ENCODE measurements at places on chromosomes 16 and 17.

GRCh38 chr16:85168732-85169256 lies 56.5 kb upstream of the CIBAR2 start:
- no peak for DNase-seq

DNA sequence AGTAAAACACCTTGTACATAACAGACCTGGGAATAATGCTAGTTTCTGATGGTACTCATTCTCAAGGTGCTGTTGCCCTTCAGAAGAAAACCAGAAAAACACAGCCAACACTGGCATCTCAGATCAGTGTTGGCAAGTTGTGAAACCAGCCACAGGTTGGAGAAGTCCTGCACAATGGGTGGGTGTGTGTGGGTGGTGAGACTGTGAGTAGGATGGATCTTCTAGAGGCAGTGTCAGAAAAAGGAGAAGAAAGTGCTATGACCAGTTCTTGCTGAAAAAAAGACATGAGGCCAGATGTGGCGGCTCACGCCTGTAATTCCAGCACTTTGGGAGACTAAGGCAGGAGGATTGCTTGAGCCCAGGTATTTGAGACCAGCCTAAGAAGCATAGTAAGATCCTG lies 35.2 kb upstream of the SMIM36 start:
- no peak for DNase-seq

GRCh38 chr17:70317421-70317820 lies 148.1 kb downstream of the KCNJ2 start:
- no peak for DNase-seq

GRCh38 chr17:43658900-43659299 lies 2.8 kb downstream of the MEOX1 start:
- no peak for DNase-seq

DNA sequence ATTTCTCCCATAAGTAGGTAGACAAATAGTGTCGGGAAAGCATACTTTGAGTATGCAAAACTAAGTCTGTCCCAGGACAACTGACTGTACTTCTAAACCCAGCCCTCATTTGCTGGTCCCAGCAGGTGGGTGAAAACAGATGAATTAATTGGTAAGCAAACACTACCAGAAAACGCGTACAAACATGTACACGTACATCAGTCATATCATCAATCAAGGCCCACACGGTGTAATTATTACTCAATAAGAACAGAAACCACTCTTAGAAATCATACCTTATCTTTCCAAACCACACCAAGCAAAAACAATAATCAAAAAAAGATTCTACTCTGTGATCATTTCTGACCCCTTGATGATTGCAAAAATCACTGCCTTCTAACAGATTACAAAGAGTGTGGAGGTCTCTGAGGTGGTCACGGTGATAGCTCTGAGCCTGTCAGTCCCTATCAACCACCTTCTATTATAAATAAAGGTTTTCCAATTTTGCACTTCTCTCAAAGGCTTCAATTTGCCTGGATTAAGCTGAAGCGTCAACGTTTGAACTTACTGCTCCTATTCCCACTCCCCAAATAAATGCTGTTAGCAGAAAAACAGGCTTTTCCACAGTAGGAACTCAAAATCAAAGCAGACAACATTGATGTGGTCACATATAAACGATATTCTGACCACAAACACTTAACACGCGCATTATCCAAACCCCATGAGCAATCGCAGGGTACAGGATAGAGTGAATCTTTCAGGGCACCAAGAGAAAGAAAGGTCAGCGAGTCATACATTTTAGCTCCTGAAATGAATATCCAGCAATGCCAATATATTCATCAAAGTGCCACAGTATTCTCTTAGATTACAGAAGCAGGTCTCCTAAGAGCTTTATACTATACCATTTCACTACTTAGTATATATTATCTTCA lies 211.9 kb downstream of the STX8 start:
- DNase-seq: no peak

DNA sequence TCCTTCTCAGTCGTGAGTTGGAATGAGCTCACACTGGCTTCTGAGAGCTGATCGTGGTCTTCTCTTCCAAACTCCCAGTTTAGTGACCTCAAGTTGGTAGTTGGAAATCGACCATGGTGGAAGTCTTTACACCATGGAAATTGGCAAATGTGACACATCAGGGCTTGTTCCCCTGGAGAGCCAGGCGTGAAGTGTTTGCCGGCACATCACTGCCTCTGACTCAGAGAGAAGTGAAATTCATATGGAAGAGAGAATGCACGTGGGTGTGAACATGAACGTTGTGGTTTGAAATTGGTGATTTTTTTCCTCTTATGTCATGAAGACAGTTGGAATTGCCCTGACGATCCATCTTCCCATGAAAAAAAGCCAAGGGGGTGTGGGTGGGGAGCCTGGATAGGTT lies 47.4 kb downstream of the AXIN2 start:
- no peak for DNase-seq

GRCh38 chr16:64196444-64196843 lies 925.4 kb downstream of the CDH11 start:
- no peak for DNase-seq

GRCh38 chr16:4801962-4802658 lies at the start of gene ROGDI:
ROGDI (minus strand) TSS chr16:4802633; CDS start chr16:4802571, 62 bp downstream.
- DNase-seq: peak; percentile 92

GRCh38 chr17:7782240-7782639 lies 51.8 kb upstream of the KDM6B start:
- no peak for DNase-seq

- DNase-seq: peak; percentile 73
Observed at GRCh38 chr17:81481073-81481799, 31.4 kb downstream of the ACTG1 start.

DNA sequence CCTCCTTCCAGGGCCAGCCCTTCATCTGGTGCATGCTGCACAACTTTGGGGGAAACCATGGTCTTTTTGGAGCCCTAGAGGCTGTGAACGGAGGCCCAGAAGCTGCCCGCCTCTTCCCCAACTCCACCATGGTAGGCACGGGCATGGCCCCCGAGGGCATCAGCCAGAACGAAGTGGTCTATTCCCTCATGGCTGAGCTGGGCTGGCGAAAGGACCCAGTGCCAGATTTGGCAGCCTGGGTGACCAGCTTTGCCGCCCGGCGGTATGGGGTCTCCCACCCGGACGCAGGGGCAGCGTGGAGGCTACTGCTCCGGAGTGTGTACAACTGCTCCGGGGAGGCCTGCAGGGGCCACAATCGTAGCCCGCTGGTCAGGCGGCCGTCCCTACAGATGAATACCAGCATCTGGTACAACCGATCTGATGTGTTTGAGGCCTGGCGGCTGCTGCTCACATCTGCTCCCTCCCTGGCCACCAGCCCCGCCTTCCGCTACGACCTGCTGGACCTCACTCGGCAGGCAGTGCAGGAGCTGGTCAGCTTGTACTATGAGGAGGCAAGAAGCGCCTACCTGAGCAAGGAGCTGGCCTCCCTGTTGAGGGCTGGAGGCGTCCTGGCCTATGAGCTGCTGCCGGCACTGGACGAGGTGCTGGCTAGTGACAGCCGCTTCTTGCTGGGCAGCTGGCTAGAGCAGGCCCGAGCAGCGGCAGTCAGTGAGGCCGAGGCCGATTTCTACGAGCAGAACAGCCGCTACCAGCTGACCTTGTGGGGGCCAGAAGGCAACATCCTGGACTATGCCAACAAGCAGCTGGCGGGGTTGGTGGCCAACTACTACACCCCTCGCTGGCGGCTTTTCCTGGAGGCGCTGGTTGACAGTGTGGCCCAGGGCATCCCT lies 7.4 kb downstream of the NAGLU start:
- DNase-seq: no peak

DNA sequence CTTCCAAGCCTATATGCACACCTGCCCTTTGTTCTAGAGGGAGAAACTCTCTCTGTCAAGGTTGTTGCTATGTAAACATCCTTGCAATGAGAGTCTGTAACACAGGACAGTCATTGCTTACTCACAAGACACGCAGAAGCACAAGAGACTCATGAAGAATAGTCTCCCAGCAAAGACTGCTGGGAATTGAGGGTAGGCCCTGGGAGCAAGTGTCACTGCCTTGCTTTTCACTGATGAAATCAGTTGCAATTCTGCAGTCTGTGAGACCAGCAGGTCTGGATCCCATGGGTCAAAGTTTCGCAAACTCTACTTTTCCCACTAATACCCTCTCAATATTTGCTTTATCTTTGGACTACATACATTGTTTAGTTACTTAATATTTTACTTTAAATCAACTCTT lies 177.4 kb downstream of the FTO start:
- DNase-seq: no peak

GRCh38 chr16:54309341-54309740 lies 22.8 kb upstream of the IRX3 start:
- no peak for DNase-seq

DNA sequence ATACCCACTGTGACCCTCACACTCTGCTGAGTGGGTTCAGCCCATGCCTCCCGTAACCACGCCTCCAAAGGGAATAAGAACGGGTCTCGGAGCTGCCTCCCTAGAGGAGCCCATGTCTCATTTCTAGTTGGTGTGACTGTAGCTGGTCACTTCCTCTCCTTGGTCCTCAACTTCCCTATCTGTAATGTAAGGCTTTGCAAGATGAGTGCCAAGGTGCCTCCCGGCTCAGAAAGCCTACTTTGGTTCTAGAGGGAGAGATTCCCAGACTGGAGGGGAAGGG lies 20.8 kb downstream of the C16orf74 start:
- DNase-seq: no peak

- DNase-seq: no peak
Observed at GRCh38 chr16:3490911-3491629, 4.2 kb downstream of the C16orf90 start.

GRCh38 chr17:40063901-40064531 lies 1.3 kb downstream of the THRA start:
- no peak for DNase-seq

DNA sequence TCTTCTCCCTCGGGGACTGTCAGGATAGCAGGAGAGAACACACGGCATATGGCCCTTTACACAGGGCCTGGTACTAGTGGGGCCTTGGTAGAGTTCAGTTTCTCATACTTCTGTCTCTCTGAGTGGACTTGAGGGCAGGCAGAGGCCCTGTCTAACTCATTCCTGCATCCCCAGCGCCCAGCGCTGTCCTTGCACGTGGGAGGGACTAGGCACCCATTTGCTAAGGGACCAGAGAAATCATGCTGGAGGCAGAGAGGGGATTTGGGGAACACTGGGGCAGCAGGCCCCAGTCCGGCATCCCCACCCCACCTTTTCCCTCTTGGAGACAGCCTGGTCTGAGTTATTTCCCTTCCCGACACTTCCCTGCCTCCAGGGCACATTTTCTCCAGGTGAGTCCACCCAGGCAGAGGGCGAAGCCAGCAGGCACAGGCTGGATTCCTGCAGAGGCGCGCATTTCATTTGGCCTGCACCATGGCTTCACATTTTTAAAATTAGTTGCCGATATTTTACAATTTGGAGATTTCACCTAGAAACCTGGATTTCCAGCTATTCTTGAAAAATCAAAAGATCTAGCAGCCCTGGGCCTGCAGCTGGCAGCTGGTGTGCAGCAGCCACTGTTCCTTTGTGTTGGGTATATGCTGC lies 9.7 kb upstream of the NKD1 start:
- no peak for DNase-seq

DNA sequence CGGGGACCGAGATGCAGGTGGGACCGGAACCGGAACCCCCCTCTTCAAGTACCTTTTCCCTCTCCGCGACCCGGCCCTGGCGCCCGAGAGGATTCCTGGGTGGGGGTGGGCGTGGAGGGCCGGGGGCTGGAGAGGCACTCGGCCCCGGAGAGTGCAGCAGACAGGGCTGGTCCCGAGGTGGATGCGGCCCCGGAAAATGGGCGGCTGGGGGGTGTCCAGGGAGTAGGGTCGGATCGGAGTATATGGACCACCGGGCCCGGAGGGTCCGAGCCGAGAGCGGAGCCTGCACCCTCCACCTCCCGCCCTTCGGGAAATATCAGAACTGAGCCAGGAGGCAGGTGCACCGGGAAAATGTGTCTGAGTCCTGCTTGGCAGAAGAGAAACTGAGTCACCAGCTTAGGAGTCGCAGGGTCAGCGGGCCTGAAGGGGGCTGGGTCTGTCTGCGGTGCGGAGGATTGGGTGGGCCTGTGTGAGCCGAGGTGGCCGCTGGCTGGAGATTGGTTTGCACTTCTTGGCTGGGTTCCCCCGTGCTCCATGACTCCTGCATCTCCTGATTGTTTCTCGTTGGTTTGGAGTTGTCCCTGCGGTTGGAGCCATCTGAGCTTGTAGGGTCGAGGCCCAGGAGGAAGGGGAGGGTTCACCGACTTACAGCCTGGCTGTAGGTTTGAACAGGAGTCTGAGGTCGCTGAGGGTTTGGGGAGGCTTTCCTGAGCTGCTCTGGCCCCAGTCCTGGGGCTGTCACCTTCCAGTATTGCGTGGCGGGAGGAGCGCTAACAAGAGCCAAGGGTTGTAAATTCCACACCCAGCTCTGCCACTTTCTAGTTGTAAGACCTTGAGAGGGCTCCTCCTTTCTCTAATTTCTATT lies 518 bp downstream of the SH2B1 start:
- DNase-seq: no peak

GRCh38 chr17:51650772-51651171 lies 390.4 kb downstream of the UTP18 start:
- no peak for DNase-seq

GRCh38 chr17:52789829-52790228 lies 631.3 kb upstream of the CA10 start:
- DNase-seq: no peak

DNA sequence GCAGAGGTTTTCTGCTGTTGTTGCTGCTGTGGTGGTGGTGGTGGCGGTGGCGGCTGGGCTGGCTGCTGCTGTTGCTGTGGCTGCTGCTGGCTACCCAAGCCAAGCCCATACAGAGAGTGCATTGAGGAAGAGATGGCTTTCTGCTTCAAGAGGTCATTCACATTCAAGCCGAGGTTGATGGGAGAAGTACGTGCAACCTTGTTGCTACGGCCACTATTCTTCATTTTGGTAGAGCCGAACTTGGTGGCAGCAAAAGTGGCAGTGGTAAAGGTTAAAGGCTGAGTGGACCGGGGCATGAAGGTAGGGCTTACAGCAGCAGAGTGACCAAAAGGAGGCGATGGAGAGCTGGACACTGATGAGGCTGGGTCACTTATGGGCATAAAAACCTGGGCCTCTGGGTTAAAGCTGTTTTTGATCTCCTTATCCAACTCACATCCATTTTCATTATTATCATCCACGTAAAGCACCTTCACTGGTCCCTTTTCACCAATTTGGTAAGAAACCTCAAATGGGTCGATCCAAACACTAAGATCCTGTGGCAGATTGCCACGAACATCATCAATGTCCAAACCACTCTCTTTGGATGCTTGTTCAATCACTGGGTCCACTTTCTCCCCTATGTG lies 2.8 kb downstream of the TOB1 start:
- DNase-seq: peak; percentile 54

- peak; percentile 64 for DNase-seq
Observed at GRCh38 chr17:6913608-6914443, 82.0 kb upstream of the ALOX12 start.

DNA sequence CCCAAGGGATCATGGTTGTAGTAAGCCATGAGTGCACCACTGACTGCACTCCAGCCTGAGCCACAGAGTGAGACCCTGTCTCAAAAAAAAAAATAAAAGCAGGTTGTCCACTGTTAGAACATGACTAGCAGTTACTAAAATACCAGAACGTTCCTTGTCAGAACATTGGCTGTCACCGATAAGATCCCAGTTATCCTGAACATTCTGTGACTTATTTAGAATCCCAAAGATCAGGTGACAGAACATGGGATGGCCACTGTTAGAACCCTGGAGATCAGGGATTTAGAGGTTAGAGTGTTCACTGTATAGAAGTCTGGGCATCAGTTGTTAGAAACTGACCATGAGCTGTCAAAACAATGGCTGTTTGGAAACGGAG lies 8.6 kb downstream of the CES4A start:
- no peak for DNase-seq

- no peak for DNase-seq
Observed at GRCh38 chr17:5980941-5981340, 89.2 kb upstream of the WSCD1 start.
